Right kidney (tissue), 9 donors: ENCODE measurements at places on chromosomes 3 and 15.

GRCh38 chr3:5563537-5564277 lies 376.2 kb downstream of the EDEM1 start:
- no peak for DNase-seq

- DNase-seq, result no peak
Observed at GRCh38 chr3:154121701-154122551, 736 bp downstream of the ARHGEF26 start.

GRCh38 chr15:81940467-81941451 lies 105.1 kb downstream of the MEX3B start:
- DNase-seq, result no peak

GRCh38 chr15:70269991-70270751 lies 172.5 kb upstream of the TLE3 start:
- DNase-seq, result no peak

GRCh38 chr3:135197246-135197645 lies 402.2 kb downstream of the EPHB1 start:
- no peak for DNase-seq

- no peak for DNase-seq
Observed at GRCh38 chr3:182412066-182412465, 381.2 kb upstream of the ATP11B start.

GRCh38 chr15:93982226-93982727 lies 249.1 kb upstream of the MCTP2 start:
- DNase-seq, result no peak

GRCh38 chr15:74817370-74817737 lies 4.7 kb downstream of the LMAN1L start:
- no peak for DNase-seq

- DNase-seq, result no peak
Observed at GRCh38 chr15:48832648-48833047, 21.8 kb upstream of the CEP152 start.

GRCh38 chr3:14678015-14678503 lies 3.1 kb downstream of the C3orf20 start:
- DNase-seq, result no peak

DNA sequence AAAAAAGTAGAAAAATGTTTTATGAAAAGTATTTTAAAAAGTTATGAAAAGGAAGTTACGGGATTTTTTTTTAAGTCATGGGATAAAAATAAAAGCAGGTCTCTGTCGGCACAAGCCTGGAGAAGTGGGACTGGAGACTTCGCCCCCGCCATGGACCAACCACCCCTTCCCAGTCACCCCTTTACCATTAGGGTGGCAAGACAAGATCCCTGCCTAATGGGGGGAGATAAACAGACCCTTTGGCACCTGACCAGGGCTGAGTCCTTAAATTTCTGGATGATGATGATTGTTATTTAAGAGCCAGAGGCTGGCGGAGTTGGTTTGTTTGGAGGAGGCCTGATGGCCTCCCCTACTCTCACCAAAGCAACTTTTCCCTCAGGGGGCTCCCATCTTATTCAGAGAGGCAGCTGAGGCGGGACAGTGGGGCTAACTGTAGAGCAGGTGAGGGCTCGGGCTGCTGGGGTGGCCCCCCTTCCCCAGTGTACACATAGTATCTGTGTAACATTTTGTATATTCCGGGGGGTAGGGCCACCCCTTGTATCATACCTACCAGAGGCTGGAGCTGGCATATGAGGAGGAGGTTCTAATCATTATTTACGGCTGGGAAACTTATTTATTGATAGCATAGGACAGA lies 74.0 kb downstream of the ADAMTS7 start:
- no peak for DNase-seq

- peak; percentile 62 for DNase-seq
Observed at GRCh38 chr3:193743702-193744047, 150.7 kb downstream of the OPA1 start.

DNA sequence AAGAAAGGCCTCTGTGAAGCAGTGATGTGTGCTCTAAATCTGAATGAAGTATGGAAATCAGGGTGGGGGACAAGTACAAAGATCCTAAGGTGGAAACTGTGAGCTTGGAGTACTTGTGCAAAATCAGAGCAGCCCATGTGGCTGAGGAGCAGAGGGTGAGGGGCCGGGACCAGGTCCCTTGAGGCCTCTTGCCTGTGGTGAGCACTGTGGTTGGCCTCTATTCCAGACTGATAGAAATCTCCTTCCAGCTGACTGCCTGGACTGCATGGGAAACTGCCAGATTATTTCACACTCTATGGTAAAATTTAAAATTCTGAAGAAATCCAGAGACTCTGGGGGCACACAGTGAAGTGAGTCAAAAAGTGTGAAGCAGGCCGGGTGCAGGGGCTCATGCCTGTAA lies 81.4 kb downstream of the TM4SF4 start:
- DNase-seq, result no peak

GRCh38 chr15:58877999-58878825 lies 55.3 kb downstream of the SLTM start:
- no peak for DNase-seq

DNA sequence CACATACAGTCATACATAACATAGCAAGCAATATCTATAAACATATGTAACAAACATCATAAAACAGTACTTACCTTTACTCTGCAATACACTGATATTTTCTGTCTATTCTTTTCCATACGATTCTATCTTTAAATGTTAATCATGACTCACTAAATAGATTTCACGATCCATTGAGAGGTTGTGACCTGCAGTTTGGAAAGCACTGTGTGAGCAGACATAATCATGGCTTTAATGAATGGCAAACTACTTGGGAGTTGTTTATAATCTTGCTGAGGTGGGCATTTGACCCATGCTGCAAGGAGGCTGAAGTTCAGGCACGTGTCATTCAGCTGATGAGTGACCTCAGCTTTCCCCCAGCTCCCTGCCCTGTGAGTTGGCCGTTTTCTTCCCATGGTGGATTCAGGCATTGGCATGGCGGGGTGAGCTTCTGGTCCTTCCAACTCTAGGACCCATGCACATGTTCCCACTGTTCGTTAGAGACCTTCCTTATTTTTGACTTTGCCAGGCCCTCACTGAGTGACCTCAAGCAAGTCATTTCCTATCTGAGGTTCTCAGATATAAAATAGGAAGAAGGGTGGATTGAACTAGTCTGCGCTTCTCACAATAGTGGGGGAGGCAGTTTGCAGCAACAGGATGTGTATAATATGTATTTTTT lies 41.7 kb downstream of the PAQR5 start:
- DNase-seq, result no peak

DNA sequence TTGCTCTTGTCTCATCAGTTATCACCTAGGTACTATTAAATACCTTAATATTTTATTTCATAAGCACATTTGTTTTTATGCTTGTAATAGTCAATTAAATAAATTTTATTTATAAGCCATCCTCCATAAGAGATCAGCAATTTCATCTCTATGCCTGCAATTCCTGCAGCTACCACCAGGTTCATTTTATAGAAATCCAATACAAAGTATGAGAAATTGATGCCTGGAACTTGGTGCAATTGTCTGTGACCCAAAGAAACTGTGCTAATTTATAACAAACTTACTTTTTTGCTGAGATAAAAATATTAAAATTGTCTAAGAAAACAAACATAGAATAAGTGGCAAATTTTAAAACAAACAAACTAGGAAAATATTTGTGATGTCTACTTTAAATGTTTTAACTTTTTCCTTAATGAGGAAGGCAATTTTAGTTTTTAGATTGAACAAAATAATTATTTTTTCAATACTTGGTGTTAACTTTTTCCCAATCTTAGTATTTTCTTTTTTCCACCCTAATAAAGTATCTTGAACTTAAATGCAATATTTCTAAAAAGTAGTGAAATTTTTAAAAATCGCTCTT lies 1026.6 kb downstream of the ROBO1 start:
- no peak for DNase-seq

- DNase-seq, result no peak
Observed at GRCh38 chr15:57580866-57581265, 10.8 kb upstream of the MYZAP start.

- no peak for DNase-seq
Observed at GRCh38 chr15:94061041-94061440, 170.3 kb upstream of the MCTP2 start.

DNA sequence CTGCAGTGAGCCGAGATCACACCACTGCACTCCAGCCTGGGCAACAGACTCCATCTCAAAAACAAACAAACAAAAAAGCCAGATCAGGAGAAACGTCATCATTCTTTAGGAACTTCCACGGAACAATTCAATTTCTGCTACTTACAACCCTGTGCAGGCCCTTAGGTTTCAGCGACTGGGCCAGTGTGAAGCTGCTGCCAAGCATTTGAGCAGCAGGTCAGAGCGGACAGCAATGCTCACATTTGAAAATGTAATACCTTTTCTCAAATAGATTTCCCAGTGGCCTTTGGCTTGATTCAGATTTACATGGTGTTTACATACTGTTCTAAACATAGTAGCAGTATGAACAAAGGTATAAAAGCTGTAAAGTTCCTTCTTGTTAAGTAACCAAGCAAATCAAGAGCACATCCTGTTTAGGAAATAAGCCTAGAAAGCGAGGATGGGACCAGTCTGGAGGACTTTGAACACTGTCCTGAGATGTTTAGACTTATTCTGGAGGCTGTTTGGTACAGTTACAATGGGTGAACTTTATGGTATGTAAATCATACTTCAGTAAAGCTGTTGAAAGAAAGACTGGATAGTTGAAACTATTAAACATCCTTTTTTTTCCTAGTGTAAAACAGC lies 141.2 kb downstream of the HCN4 start:
- no peak for DNase-seq

DNA sequence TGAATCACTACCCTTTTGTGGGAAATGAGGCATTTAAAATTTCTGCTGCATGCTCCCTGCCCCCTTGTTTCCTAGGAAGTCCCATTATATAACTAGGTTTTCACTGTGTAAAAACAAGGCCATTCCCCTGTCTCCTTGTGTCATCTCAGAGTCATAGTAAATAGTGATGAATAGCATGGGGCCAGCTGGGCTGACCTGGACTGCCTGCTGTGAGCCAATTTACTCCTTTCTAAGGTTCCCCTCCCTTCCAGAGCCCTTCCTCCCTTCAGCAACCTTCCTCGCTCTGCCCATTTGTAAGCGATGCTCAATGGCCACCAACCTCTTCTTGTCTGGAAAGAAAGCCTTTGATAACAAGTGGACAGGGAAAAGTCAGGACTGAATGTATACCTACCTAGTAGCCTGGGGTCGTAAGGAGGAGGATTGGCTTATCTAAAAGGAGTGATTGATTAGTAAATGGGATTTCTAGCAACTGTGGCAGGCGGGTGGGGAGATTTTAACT lies 11.7 kb downstream of the ITGA11 start:
- DNase-seq, result no peak

- DNase-seq, result no peak
Observed at GRCh38 chr3:12708584-12709192, 44.8 kb upstream of the RAF1 start.

DNA sequence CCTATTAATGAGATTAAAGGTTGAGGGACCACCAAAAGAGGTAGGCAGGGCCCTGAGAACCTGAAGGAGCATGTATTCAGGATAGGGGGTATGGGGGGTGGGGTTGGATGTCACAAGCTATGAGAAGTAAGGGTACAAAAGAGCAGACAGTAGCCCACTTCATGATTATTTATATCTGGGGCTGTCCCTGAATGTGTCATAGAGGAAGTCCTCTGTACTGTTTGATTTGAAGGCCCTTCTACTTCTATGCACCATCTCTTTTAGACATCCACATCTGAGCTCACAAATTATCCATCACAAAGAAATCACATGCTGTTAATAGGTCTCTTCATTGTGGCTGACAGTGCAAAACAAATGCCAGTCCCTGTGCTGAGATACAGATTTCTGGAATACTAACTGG lies 68.6 kb downstream of the FHIT start:
- DNase-seq, result no peak

- no peak for DNase-seq
Observed at GRCh38 chr15:39433376-39433775, 147.5 kb upstream of the THBS1 start.

GRCh38 chr15:39666677-39667076 lies 85.8 kb downstream of the THBS1 start:
- no peak for DNase-seq

GRCh38 chr3:65971293-65972252 lies 67.1 kb downstream of the MAGI1 start:
- DNase-seq, result no peak

- DNase-seq, result no peak
Observed at GRCh38 chr15:62624547-62625378, 417.8 kb upstream of the TPM1 start.

GRCh38 chr15:90986790-90987507 lies 7.4 kb downstream of the PRC1 start:
- DNase-seq, result no peak

DNA sequence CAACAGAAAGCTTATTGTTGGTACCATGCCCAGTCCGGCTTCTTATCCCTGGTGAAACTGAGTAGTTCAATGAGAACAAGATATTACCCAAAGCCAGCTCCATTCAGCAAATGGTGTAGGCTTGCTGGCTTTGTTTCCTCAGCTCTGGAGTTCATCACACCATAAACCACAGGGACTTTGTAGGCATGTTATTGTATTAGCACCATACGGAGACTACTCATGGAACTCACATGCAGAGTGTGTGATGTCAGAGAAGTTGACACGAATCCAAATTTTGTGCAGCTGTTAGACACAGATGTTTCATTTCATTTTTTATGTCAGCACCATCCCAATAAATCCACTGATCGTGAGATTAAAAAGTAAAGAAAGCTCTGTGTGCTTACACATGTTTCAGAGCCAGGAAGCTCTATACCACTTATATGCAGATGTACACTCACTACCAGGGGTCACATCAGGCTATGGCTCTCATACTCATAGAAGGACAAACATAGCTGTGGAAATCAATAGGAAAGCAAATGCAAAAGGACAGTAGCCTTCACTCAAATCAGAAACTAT lies 63.4 kb upstream of the LEKR1 start:
- DNase-seq, result no peak

GRCh38 chr3:49016414-49017228 lies 1.8 kb downstream of the DALRD3 start:
- DNase-seq, result no peak

- DNase-seq, result no peak
Observed at GRCh38 chr15:66472176-66472999, 25.2 kb downstream of the SNAPC5 start.

GRCh38 chr3:172449466-172450149 lies 1.4 kb upstream of the GHSR start:
- peak; percentile 52 for DNase-seq

GRCh38 chr3:125431391-125431790 lies 56.3 kb upstream of the ZNF148 start:
- DNase-seq, result no peak
